ENCODE measurements at places on chromosomes 1 and 21.
A peak's percentile ranks its signal among the peaks of the same experiment; 100 is the strongest.

DNA sequence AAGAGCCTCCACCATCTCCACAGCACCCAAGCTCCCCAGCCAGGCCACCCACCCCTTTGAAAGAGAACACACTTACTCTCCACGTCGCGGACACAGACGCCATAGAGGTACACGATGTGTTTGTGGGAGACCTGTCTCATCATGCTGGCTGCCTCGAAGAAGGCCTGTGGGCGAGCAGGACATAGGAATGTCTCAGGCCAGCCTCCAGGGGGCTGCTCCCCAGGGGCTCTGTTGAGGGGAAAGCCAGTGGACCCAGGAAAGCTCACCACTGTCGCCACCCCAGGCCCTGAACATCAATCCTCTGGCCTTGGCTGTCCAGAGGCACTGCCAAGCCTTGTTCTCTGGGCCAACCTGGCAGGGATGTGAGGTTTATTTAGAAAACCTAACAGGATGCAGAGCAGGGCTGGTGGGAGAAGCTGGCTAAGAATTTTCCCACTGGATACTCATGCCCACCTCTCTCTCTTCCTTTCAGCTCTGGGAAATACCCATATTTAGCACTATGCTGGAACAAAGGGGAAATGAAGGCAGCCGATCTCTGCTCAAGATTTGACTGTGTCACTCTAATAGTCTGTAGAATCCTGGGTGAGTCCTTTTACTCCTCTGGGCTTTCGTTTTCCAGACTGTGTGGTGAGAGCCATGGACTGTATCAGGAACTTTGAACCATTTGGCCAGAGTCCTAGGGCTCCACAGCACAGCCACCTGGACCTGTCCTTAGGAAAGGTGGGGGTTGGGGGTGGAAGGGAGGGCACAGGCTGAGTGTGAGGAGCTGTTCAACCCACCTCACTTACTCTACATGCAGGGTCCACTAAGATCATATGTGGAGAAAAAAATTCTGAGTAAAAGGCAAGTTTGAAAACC, 101.9 kb downstream of the RAVER2 start:
- H3K27me3 ChIP-seq = no peaks in the 10 kb centered on the region
- DNase-seq = no peak
- H3K36me3 ChIP-seq = peaks cover 4% of the 10 kb centered on the region
- peak overlapping the region; percentile 79 for H3K27ac ChIP-seq

- DNase-seq = no peak
- no peak overlapping the region for H3K4me3 ChIP-seq
- no peaks in the 10 kb centered on the region for H3K27me3 ChIP-seq
- H3K4me1 ChIP-seq = peaks cover 3% of the 10 kb centered on the region
Measured at GRCh38 chr1:151680826-151681225, 35.8 kb downstream of the CELF3 start.

DNA sequence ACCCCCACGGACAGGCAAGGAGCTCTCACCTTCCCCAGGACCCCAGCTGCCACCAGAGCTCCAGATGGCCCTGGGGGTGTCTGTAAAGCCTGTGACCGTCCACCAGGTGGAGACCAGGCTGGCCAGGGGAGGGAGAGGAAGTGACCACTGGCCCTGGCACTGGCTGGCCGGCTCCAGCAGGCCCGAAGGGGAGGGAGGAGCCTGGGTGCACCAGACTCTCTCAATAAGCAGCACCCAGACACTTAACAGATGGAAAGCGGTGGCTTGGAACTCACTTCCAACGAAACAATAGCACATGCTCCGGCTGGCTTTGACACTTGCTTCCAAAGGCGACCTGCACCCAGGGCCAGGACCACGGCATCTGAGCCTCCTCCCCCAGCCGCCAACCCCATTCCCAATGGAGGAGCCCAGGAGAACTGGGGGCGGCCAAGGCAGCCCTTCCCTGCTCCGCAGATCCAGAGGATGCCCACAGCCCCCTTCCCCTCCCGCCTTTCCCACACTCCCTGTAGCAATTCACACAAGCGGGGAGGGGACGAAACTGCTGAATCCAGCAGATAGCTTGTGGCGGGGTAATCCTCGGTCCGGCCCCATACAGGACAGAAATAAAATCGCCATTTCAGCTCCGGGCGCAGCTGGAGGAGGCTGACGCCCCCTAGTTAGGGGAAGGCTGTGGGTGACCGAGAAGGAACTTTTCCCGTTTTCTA, 742 bp upstream of the PDE9A start:
- peaks cover 28% of the 10 kb centered on the region for H3K27me3 ChIP-seq
- no peak for DNase-seq
- peak overlapping the region; percentile 34 for H3K27ac ChIP-seq
- H3K36me3 ChIP-seq = no peaks in the 10 kb centered on the region

GRCh38 chr21:42746593-42747275, 93.3 kb downstream of the PDE9A start:
- peak overlapping the region; percentile 96 for H3K27ac ChIP-seq
- peaks cover 13% of the 10 kb centered on the region for H3K4me1 ChIP-seq
- H3K27me3 ChIP-seq = no peaks in the 10 kb centered on the region
- H3K4me3 ChIP-seq = peak overlapping the region; percentile 75
- no peak for DNase-seq

Measured in T-helper 17 cell (primary cell).